ENCODE measurements at places on chromosomes 16 and 17.

DNA sequence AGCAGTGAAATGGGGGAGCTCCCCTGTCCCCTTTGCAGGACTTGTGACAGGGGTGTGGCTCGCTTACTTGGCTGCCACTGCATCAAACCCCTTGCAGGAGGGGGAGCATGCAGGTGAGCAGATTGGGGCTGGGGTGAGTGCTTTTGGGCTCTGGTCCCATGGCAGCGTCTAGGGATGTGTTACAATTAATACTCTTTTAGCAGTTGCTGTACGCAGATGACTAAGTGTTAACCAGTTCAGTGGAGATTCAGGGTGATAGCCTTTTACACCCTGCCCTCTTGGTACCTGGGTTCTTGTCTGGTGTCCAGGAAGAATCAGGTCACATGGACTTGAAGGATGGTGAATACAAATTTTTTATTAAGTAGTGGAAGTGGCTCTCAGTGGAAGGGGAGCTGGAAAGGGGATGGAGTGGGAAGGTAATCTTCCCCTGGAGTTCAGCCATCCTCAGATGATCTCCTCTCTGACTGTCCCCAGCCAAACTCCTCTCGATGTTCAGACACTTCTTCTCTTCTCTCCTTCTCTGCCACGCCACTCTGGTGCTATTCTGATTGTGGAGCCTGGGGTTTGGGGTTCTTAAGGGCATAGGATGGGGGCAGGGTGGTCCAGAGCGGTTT is 100.1 kb downstream of the MARF1 start:
- no peak for DNase-seq

- no peak for DNase-seq
Observed at GRCh38 chr16:31700200-31700529, 172.5 kb downstream of the AHSP start.

DNA sequence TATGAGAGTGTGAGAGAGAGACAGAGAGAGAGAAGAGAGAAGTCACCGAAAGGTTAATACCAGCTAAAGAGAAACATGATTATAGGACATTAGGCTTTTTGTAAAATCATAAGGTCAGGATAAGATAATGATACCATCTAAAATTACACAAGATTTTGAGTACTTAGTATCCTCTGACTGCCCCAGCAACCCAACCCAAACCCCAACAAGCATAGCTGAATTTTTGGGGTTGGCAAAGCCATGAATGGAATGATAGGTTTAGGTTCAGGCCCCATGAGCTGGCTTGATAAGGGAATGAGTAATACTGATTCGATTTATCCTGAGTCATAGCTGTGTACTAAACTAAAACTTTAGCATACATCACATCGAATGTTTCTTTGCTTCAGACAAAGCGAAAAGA is 259.5 kb downstream of the IRX3 start:
- no peak for DNase-seq

DNA sequence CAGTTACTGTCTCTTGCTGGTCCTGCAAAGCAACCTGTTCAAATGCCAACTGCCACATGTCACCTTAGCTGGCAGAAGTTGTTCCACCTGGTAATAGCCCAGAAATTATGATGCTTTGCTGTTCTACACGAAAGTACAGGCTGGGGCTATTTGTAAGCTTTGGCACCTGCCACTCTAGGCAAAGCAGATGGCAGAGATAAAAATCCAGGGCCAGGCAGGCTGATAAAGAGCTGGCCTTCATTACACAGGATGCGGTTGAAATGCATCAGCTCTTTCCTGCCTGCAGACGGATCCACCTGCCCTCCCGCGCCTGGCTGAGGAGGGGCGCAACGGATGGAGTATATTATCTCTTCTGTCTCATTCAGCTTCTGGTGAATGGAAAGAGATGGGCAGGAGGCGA is 29.3 kb upstream of the KDM8 start:
- no peak for DNase-seq

DNA sequence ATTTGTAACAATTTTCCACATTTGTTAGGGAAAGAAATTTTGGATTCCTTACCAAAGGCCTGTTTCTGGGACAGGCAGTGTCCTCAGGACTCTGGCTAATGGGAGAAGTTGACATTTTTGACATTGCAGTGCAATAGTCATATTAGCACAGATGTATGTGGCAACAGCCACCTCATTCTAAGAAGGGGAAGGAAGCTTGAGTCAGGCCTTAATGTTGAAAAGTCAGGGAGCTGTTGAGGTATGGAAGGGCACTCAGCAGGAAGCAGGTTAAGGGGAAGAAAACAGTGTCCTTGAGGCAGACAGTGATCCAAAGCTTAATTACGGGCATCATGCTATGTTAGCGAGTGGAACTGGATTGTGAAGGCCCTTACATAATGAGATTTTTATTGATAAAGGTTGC is 20.9 kb downstream of the AKTIP start:
- DNase-seq = no peak

GRCh38 chr16:56667581-56668571 is at the start of gene MT1G:
Gene MT1G (minus strand): TSS chr16:56668065. CDS start chr16:56667993, 72 bp downstream.
- no peak for DNase-seq

GRCh38 chr16:65731833-65732232 is 610.0 kb upstream of the CDH11 start:
- DNase-seq = no peak

DNA sequence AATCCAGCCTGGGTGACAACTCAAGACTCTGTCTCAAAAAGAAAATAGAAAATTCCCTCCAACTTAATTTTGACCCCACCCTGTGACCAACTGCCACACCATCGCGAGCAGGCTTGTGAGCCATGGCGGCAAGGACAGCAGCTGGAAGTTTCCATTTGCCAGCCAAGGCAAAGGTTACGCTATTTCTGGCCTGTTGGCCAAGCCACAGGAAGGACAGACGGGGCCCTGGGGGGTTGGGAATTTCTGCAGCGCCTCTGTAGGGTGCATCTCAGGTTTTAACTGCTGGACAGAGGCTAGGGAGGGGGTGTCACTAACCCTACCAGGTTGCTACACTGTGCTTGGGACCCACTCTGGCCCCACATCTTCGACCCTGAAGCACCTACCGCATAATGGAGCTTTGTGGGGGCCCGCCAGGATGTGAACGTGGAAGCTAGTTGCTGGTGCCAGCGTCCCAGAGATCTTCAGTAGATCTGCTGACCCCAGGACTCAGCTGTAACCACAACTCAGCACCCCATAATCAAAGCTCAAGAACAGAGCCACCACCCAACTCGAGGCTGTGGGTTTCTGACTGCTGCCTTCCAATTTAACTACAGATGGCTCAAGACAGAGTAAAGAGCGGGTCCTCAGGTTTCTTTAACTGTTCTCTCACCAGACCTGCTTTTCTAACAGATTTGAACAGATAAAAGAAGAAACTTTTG is 10.9 kb downstream of the KIFC3 start:
- DNase-seq = no peak

GRCh38 chr17:18377437-18378204 is at the start of gene EVPLL:
Gene EVPLL (plus strand): TSS chr17:18377778. CDS start chr17:18380938, 3,160 bp downstream.
- peak; percentile 19 for DNase-seq

DNA sequence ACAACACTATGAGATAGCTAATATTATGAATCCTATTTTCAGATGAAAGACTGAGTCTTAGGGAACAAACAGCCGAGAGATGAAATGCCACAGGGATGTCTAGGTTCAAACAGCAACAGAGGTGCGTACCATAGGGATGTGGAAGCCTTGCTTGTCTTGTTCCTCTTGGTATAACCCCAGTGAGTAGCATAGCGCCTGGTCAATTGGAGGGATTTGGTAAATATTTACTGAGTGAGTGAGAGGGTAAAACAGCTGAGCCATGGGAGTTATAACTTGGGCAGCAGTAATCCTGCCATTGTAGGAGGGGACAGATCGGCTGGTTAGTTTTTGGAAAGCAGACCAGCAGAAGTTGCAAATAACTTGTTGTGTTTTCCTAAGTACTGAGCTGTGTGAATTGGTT is 80.2 kb downstream of the WWOX start:
- DNase-seq = no peak

- DNase-seq = no peak
Observed at GRCh38 chr17:41659427-41660212, 29.1 kb upstream of the EIF1 start.

GRCh38 chr16:58615280-58615679 is 14.3 kb downstream of the CNOT1 start:
- no peak for DNase-seq

Measured in retina (tissue), 1 donor.